ENCODE measurements at places on chromosomes 1 and 21.

DNA sequence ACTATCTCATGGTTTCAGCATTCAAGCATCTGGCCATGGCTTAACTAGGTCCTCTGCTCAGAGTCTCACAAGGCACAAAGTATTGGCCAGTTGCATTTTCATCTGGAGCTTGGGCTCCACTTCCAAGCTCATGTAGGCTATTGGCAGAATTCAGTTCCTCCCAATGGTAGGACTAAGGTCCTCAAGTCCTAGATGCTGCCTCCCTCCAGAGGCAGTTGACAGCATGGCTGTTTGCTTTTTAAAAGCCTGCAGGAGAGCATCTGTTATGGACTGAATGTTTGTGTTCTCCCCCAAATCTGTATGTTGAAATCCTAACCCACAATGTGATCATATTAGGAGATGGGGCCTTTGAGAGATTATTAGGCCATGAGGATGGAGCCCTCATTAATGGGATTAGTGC is 38.0 kb upstream of the HLX start:
- DNase-seq, result no peak

GRCh38 chr1:51378871-51379270 is 48.5 kb upstream of the TTC39A start:
- DNase-seq, result no peak

DNA sequence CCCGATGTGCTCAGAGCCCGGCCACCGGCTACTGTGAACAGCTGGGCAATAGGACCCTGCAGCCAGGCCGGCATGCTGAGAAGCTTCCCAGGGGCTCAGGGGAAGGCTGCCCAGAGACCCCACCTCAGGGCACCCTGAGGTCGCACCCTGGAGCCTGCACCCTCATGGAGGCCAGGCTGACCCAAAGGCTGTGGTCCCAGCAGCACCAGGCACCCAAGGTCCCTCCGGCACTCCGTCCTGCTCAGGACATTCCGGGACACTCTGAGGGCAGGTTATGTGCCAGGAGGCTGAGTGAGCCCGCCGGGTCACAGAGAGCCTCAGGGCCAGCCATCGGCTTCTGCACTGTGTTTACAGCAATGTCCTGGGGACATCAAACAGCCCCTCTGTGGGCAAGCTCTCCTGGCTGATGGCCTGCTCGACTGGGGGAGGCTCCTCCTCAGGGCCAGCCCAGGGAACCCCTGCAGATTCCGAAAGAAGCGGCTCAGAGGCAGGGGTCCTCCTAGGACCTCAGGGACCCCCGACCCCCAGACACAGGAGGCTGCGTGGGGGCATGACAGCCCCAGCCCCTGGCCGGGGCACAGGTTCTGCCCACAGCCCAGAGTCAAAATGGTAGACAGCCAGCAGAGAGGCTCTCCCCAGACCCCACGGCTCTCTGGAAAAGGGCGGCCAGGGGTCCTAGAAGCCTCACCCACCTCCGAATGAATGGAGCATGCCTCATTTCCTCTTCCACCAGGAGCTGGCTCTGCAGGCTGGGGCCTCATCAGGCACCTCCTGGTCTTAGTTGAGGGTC is 8.2 kb downstream of the SLC19A1 start:
- no peak for DNase-seq

DNA sequence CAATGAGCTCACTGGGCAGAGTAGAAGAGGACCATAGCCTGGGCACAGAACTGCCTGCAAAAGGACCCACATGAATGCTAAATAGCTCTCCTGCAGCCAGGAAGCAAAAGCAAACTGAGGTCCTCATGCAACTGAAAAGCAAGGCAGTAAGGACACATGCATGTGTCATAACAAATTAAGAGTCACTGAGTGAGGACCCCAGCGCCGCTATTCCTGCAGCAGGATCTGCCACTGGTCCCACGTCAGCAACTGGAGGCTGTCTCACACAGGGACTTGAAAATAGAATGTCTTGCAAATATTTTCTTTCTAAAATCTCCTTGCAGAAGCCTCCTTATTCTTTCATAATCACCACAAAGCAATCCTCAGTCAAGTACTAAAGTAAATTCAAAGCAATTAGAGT is 559.6 kb upstream of the DAB1 start:
- no peak for DNase-seq

DNA sequence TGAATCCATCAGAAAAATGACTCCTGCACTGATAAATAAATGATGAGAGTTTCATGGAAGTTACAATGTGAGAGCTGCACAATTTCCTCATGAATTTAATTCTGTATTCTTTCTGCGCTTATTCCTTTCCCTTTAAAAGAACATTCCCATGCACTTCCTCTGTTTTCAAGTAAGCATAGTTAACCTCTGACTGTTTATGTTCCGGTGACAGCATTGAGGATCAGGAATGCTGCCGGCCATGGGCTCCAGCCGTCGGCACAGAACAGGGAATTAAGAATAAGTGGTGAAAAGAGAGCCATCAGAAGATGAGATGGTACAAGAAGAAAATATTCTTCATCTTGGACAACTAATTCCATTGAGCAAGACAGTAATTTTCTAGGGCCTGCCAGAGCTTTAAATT is 65.3 kb downstream of the SUSD4 start:
- no peak for DNase-seq

DNA sequence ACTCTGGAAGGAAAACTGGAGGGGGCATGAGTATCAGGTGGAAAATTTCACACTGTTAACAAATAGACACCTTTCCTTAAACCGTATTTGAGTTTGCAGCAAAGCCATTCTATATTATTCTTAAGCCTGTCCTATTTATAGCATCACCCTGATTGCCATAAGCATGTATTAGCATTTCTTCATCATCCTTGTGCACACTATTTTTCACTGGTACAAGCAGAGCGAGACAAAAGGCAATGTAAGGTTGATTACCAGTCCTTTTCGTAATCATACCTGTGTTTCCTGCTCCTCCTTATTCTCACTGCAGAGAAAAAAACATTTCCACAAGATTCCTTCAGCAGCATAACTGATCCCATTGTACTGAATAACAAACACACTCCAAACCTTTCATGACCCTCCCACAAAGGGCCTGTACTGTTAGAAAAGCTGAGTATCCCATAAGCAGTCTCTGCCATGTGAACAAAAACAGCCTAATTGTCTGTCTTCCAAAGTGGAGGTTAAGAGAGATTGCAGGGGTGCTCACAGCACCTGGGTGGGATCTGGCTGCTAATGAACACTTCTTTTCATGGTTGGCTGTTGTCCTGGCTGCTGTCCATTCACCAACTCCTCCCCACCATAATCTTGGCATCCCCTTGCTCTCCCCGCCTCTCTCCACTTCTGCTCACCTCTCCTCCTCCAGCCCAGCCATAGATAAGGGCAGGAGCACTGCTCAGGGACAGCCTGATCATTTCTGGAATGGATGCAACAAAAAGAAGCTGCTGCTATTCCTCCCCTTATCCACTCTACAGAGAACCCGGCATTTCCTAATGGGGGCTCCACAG is 30.4 kb downstream of the VTCN1 start:
- no peak for DNase-seq

DNA sequence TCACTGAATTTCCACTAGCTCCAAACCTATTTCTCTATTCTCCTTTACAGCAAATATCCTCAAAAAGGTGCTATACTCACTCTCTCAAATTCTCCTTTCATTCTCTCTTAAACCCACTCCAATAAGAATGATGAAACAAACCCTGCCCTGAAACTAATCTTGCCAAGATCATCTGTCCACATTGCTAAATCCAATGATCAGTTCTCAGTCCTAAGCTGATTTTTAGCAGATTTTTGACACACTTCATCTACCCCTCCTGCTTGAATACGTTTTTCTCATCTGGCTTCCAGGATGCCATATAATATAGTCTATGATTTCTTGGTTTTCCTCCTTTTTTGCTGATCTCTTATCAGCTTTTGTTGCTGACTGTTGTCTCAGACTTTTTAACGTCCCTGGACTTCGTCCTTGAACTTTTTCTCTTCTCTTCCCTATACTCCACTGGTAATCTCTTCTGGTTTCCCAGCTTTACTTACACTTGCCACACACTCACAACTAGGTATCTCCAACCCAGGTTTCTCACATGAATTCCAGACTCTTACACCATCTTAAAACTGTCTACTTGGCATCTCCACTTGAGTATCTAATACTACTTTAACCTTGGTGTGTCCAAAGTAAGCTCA is 35.3 kb downstream of the RERE start:
- DNase-seq, result no peak

DNA sequence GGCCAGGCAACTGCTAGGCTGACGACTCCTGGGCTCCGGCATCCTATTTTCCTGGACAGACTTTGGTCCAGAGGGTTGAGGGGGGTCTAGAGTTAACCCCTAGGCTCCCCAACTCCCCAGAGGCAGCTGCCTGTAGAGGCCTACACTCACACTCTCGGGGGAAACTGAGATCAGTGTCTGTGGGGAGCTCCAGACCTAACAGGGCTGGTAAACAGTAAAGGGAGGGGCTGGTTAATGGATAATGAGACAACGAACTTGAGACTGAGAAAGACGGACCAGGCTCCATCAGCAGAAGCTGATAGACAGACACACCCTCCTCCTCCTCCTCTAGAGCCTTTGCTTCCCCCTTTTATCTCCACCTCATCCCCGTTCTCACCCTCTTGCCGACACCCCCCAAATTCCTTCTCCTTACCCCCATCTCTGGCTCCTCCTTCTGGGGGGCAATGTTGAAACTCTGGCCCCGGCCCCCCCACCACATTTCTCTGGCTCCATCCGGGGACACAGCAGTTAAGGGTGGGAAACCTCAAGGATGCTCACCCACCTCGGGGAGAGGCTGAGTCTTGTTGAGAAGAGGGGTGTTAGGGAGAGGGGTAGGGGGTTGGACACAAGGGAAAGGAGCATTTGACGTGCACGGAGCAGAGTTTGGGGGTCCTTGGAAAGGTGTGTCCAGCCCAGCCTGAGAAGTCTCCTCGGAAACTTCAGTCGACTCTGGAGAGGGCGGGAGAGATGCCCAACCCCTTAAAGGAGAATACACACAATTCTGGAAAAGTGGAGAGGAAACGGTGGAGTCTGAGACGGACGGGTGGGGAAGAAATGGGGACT is at the start of gene MTMR11:
TSS of gene MTMR11 (minus strand) at position 710 of the 822 bp plus-strand sequence. CDS start at position 478, 232 bp downstream.
- DNase-seq, result no peak

- no peak for DNase-seq
Measured at GRCh38 chr1:67767103-67767782, 66.0 kb downstream of the GNG12 start.

DNA sequence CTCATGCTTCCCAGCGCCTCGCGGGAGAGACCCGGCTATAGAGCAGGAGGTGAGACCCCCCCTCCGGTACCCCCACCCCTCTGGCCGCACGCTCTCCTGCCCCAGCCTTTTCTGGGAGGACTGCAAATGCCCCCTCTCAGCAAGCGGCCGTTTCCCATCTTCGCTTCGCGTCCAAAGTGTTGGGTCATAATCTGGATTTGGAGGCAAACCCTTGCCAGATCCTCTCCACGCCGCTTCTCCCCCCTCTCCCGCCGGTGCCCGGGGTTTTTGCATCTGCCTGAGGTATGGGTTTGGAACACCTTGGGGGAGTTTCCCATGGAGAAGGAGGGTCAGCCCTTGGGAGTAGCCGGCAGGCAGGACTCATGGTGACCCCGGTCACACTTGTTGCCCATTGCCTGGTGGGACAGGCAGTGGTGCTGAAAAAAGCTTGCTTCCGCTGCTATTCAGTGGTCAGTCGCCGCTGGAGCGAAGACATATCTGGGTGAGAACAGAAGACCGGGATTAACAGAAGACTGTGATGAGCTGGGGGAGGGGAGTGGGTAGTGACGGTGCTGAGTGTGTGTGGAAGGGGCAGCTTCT is 935 bp downstream of the KCNK2 start:
- DNase-seq, result no peak

- no peak for DNase-seq
Measured at GRCh38 chr1:16080422-16081150, 7.1 kb upstream of the FAM131C start.

- no peak for DNase-seq
Measured at GRCh38 chr1:218804014-218804785, 369.5 kb upstream of the LYPLAL1 start.

- DNase-seq, result no peak
Measured at GRCh38 chr1:29372108-29372507, 135.8 kb downstream of the PTPRU start.

DNA sequence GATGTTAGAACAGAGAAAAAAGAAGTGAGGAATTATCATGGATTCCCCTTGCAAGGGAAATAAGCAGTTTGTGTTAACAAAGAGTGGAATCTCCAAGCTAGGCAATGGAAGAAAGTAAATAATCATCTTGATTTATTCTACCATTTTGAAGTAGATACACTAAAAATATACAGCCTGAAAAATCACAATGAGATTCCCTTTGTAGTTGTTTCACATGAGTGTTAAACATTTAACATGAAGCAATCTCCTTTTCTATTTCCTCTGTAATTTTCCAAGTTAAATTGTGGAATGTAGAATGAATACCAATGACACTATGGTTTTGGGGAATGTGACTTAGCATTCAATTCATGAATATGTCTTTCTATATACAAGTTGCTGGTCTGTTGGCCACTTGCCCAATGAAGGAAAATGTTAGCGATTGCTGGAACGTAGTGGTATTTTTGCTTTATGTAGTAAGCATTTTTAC is 5.7 kb downstream of the TGFB2 start:
- DNase-seq, result no peak

DNA sequence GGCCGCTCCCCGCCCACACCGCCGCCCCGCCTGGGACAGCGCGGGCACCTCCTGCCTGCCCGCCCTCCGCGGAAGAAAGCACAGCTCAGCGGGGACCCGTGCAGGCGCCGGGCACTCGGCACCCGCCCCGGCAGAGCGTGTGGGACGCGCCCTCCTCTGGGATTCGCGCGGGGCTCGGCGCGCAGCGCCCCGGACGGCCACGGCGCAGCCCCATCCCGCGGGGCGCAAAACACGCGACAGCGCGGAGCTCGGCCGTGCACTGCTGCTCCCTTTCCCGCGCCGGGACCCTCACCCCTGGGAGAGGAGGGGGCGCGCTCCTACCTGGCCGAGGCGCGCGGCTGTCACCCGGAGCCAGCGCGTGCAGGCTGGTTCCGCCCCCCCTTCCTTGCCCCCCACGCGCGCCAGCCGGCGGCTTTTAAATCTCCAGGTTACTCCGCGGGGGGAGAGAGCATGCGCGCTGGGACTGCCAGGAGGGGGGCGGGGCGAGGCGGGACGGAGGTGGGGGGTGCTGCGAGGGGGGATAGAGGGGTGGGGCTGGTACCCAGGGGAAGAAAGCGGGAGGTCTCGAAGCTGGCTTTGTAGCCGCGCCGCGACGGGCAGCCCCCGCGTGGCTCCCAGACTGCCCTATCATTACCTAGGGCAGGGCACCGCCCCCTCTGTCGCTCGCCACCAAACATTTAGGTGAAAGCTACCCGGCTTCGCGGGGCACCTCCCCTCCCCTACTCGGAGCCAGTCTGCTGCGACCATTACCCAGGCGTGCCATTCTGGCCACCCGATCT is at the start of gene SLC45A3:
TSS of gene SLC45A3 (minus strand) at position 437 of the 779 bp plus-strand sequence. CDS start 15,853 bp downstream, outside the sequence.
- DNase-seq, result no peak

- DNase-seq, result no peak
Measured at GRCh38 chr21:41854426-41854995, 24.6 kb downstream of the PRDM15 start.

GRCh38 chr1:169144941-169145626 is 38.6 kb downstream of the ATP1B1 start:
- no peak for DNase-seq

GRCh38 chr1:15186073-15186845 is 32.7 kb downstream of the TMEM51 start:
- DNase-seq, result no peak

Measured in kidney epithelial cell (primary cell).